SW480 (cell line): ENCODE measurements at places on chromosomes 13 and 19.

GRCh38 chr13:72295153-72295552 is 428.1 kb upstream of the DACH1 start:
- no peak for DNase-seq

DNA sequence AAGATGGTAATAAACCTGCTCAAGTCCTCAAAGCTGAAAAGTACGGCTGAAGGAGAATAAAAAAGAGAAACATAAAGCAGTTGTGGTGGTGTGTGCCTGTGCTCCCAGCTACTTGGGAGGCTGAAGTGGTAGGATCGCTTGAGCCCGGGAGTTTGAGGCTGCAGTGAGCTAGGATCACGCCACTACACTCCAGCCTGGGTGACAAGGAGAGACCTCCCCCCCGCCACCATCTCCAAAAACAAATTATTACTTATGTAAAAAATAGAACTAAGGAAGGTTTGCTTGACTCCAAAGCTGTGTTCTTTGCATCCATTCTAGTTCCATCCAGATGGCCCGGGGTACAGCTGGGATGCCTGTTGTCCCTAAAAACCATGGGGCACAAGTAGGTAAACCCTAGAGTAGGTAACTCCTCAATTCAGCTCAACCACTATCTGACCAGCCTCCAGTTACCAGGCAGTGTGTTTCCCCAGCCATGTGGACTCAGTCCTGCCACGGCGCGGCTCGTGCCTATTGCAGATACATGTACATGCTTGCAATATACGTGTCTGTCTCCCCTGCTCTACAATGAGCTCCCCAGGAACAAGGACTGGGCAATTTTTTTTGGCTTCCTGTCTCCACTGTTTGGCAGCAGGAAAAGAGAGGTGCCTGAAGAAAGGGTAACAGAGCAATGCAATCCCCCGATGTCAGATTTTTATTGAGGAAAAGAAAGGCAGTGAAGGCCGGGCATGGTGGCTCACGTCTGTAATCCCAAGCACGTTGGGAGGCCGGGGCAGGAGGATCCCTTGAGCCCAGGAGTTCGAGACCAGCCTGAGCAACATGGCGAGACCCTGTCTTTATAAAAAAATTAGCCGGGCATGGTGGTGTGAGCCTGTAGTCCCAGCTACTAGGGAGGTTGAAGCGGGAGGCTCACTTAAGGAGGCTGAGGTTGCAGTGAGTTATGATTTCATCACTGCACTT is 101.3 kb downstream of the GNG7 start:
- no peak for DNase-seq

DNA sequence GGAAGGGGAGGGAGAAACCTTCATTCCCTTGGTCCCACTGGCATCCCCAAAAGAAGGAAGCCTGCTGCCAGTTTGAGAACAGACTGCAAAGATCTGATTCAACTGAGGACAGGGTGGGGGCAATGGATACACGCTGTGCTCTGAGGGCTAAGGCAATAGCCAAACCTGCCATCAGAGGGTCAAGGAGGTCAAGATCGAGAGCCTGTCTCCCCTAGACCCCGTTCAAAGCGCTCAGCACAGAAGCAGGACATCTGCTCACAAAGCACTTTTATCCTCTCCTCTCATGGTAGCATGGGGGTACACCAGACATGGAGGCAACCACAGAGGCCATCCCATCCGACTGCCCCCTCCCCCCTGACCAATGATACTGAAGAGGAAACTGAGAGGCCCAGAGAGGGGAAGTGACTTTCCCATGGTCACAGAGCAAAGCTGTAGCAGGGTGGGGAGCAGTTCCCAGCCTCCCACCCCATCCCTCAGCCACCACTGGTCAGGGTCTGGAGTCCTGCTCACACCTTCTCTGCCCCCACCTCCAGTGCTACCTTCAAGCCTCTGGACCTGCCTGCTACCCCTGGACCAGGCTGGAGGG is 11.1 kb downstream of the POU2F2 start:
- no peak for DNase-seq

DNA sequence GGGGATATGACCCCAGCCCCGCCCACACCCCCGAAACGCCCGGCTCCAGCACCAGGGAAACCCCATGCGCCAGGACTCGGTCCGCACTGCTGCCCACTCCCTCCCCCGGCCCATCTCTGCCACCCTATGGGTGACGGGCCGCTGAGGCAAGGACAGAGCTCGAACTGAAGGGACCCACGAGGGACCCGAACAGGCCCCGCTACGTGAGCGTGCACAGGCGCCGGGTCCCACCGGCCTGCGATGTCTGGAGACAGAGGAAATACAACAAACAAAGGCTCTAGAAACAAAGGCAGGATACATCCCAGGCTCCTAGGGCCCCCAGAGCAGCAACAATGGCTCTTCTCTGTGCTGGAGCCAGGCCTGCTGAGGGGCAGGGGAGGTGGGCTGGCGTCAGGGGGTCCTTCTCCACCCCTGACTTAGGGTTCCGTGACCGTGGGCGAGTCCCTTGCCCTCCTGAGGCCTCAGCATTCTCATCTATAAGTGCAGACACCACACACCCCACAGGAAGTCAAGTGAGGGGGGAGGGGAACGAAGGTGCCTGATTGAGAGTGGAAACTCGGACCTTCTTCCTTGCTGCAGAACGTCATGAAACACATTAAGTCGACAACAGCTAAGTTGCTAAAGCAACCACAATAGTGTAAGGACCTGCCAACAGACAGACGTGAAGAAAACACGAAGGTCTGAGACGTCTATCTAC is 3.1 kb downstream of the ABHD17A start:
- no peak for DNase-seq

DNA sequence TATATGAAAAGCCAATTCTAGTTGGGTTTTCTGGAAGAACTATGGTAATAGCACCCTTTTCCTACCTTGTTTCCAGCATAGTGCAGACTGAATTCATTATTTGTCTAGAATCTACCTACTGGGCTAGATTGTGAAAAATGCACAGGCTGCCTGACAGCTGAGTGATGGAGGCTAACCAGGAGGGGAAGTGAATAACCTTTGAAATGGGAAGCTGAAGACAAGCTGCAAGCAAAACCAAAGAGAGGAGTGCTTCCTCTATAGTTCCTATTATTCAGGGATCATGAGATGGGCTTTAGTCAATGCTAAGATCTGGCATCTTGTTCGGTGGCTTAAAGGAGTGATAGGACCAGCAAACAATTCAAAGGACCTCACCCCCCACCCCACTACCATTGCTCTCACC is 26.9 kb downstream of the MZT1 start:
- no peak for DNase-seq

- no peak for DNase-seq
These were observed 19.0 kb downstream of the TSHZ3 start for GRCh38 chr19:31330237-31330636.

DNA sequence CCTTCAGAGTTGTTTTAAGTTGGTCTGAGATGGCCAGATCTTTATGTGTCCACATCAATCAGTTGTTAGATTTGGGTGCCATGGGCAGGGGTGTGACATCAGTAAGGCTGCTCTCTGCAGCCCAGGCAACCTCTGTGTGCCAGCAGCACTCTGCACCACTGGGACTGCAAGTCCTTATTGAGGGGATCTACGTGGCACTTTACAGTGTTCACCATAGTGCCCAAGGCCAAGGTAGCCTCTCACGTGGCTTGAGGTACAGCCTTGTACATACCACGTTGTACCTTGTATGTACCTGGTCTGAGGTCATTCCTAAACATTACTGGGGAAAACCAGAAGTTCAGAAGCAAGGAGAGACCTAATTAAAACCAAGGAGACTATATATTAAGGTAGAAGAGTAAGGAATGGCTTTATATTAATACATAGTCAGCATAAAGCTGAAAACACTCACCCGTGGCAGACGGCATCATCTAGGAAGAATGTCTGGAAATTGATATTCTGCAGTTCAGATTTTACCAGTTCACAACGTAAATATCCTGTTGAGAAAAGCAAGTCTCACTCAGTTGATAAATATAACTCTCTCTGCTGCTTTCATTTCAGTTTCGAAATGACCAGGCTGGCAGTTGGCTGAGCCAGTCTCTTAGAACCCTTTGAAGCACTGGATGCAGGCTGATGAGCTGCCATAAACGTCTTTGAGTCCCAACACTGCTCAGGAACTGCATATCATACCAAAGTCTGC is 128.8 kb downstream of the ZDHHC20 start:
- DNase-seq: no peak

GRCh38 chr13:50921706-50922105 is 12.1 kb downstream of the RNASEH2B start:
- DNase-seq: no peak

DNA sequence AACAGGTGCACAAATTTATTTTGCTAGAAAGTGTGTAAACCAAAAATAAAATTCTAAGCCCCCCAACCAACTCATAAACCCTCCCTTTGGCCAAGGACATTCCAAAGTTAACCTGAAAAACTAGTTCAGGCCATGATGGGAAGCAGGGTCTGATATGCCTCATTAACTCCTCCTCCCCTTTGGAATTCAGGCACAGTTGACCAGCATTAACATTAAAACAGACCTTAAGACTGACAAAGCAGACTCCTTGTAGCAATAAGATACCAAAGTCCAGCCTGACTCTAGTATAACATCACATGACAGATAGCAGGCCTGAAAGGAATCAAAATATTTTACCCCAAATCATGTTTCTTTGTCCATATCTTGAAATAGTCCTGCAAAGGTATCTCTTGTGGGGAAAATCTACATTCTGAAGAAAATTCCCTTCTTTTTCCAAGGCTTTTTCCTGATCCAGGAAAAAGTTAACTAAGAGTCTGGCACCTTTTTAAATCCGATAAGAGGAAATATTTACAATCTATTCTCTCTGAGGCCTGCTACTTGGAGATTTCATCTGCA is 19.7 kb downstream of the NEK5 start:
- no peak for DNase-seq

- no peak for DNase-seq
These were observed 814 bp downstream of the ZNF211 start for GRCh38 chr19:57633832-57634131.

DNA sequence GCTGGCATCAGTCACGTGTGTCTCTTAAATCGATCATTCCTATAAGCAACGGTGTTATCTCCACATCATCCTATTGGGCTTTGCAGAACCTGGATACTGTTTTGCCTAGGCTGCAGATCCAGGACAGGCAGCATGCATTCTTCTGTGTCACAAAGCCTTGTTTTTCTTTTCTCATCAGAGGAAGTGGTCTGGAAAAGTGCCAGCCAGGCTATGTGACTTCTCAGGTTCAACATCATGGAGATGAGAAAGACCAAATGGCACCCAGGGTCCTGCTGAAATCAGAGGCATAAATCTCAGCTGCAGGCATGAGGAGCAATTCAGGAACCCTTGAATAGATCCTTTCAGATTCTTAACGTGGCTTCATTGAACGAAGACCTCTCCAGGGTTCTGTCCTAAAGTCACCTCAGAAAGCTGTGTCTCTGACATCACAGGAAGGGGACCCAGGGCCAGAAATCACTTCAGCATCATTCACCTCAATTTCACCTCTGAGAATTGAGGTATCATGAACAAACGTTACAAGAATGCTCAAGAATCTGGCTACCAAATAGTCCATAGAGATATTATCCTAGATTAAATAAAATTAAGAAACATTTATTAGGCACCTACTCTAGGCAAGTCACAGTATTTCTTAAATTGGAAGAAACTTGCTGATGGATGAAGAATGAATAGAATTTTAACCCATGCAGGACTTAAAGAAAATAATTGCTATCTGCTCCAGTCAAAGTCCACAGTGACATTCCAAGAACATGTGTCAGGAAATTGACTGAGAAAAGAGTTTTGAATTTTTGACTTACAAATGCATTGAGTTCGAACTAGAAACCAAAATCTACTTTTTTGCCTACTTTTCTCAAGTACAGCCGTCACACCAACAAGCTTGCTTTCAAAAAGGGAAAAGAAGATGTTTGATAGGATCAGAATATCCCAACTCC is 124.1 kb downstream of the COG6 start:
- no peak for DNase-seq

- no peak for DNase-seq
These were observed 3.1 kb downstream of the KLK14 start for GRCh38 chr19:51079481-51080110.

GRCh38 chr19:18008814-18009213 is 844 bp downstream of the ARRDC2 start:
- no peak for DNase-seq

DNA sequence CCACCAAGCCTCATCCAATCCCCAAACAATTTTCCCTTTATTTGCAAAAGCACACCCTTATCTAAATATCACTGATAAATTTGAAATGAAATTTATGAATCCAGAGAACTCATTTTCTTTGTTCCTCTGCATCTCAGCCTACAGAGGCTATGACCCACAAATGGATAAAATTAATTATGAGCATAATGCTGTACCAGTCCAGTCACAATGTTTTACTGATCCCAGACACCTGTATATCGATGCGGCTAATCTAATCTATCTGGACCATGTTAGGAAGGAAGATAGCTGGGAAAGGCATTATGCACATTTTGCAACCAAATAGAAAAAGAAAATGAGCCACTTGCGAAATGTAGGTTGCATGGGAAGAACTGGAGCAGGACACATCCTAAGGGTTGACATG is 150.0 kb downstream of the FGF14 start:
- no peak for DNase-seq

GRCh38 chr13:40943073-40943472 is 76.0 kb downstream of the ELF1 start:
- DNase-seq: no peak

DNA sequence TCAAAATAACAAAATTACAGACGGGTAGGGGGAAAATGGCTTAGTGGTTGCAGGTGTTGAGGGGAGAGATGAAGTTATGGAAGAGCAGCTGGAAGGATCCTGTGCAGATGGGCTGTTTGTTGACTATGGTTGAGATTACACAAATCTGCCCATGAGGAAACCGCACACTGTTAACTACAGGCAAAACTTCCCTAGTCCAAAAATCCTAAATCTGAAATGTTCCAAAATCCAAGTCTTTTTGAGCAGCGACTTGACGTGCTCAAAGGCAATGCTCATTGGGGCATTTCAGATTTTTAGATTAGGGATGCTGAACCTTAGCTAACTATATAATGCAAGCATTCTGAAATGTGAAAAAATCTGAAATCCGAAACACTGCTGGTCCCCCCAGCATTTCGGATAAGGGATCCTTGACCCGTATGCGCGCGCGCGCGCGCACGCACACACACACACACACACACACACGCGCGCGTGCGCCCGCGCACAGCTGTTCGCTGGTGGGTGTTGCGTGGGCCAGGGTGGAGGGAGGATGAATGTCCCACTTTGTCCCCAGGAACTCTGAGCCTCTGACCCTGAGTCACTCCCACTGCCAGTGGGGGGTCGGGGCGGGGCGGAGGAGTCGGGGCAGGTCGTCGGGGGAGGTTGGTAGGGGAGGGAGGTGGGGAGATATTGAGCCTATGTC is 6.8 kb downstream of the F2RL3 start:
- DNase-seq: no peak

- DNase-seq: no peak
These were observed 22.1 kb downstream of the URI1 start for GRCh38 chr19:29964171-29964570.
